Epithelial cell of proximal tubule (primary cell): ENCODE measurements at places on chromosomes 3 and 15. TPM values are rescaled to one million over a fixed set of nuclear protein-coding genes. Genes with fewer than 3 reads are reported as not detected.

MUC20 gene
- total RNA-seq = 9.3 and 11.7 TPM in 2 replicates

DNA sequence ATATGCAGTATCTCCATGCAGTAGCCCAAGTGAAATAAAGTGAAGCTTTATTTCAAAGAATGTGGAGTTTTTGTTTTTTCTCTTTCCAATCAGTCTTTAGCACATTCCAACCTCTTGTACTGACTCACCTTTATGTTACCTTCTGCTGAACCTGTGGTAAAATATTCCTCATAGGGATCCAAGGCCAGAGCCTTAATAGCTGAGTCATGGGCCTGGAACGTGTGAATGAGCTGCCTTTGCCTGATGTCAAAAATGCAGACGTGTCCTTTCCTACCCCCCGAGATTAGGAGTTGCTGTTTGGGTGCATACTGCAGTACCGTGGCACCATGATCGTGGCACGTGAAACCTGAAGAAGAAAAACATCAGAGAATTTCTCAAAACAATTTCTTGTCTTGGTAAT lies 108.5 kb downstream of the GLDN start:
- peak; percentile 31 for DNase-seq

FAM227B gene
- 3.2 and 6.6 TPM in 2 replicates for total RNA-seq

- DNase-seq = no peak
These were observed 24.9 kb upstream of the MYZAP start for GRCh38 chr15:57566834-57567233.

DNA sequence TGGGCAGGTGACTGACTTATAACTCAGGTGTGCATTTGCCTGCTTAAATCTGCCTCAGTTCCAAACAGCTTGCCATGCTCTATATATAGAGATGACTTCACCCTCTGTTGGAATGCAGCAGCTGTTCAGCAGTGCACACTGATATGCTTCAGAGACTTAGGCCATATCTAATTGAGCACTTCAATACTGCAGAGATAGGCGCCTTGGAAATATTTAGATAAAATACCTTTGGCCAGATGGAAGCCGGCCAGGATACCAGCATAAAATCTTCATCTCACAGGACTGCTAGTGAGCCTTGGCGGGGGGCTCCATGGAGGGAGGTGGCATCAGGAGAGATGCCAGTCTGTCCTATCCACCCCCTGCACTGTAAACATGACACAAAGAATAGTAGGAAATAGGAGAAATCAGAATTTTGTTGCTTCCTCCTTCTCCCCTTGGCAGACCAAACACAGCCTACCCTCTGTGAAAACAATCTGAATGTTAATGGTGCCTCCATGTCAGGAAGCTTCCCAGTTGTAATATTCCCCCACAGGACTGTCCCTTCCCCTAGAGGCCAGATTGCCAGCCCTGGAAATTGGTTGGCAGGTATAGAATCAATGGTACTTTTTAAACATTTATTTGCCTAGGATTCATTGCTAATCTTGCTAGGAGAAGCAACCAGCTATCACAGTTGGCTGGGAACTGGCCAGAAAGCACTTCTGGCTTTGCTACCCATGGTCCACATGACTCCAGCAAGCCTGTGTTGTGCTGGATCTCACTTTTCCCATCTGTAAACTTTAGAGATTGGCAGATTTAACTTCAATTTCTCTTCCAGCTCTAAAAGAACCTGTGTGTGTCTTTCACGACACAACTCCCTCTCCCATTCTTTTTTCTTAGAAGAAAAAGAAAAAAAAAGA lies 215.5 kb upstream of the KCNMB2 start:
- peak; percentile 68 for DNase-seq

- no peak for DNase-seq
These were observed 54.5 kb downstream of the ACAD9 start for GRCh38 chr3:128933922-128934253.

DNA sequence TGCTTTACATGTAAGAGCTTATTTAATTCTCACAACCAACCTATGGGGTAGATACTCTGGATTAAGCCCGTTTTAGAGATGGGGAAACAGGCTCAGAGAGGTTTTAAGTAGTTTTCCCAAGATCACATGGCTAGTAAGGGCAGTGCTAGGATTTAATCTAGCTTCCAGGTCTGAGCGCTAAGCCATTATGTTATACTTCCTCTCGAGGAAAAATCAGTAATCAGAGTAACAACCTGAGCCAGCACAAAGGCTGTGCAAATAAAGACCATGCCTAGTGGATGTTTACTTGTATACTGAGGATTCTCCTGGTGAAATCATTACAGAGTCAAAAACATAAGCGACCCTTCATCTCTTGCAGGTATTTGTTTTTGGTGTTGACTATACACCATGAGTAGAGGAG lies 9.0 kb downstream of the FSTL1 start:
- DNase-seq = no peak

DNA sequence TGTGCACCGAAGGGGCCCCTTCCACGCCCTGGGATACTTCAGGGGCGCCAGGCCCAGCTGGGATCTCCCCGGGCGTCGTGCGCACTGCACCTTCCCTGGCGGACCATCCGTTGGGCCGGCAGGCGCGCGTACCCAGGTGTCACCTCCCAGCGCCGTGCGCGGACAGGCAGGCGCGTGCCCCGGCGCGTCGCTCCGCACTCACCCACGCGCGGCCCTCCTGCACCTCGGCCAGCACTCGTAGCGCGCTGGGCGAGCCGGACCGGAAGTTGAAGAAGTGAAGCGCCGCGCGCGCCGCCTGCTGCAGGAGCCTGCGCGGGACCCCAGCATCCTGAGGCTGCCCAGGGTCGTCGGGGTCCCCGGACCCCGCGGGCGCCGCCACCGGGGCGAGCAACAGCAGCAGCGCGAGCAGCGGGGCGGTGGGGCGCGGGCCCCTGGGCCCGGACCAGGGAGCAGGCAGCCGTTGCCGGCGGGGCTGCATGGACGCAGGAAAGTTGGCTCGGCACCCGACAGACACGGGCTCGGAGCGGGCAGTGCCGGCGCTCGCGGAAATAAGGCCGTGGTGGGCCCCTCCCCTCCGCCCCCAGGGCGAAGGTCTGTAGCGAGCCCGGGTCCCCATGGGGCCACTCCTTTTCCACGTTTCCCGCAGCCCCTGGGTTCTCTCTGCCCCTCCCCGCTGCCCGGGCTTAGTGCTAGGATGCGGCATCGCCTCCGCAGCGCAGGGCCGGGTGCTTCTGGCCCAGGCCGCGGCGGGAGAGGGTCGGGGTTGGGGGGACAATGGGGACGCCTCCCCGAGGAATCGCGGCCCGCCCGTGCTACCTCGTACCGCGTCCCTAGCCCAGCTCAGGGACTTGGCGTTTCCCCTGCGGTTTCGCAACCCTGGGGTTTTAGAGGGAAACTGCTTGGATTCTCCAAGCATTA lies at the start of gene RARRES1:
RARRES1 (minus strand) TSS at position 520 of the 918 bp plus-strand sequence; CDS start at position 478, 42 bp downstream.
- no peak for DNase-seq

GRCh38 chr3:190617185-190617584 lies 103.3 kb downstream of the IL1RAP start:
- DNase-seq = peak; percentile 23

- DNase-seq = no peak
These were observed 684 bp downstream of the CAPN3 start for GRCh38 chr15:42359985-42360384.

DNA sequence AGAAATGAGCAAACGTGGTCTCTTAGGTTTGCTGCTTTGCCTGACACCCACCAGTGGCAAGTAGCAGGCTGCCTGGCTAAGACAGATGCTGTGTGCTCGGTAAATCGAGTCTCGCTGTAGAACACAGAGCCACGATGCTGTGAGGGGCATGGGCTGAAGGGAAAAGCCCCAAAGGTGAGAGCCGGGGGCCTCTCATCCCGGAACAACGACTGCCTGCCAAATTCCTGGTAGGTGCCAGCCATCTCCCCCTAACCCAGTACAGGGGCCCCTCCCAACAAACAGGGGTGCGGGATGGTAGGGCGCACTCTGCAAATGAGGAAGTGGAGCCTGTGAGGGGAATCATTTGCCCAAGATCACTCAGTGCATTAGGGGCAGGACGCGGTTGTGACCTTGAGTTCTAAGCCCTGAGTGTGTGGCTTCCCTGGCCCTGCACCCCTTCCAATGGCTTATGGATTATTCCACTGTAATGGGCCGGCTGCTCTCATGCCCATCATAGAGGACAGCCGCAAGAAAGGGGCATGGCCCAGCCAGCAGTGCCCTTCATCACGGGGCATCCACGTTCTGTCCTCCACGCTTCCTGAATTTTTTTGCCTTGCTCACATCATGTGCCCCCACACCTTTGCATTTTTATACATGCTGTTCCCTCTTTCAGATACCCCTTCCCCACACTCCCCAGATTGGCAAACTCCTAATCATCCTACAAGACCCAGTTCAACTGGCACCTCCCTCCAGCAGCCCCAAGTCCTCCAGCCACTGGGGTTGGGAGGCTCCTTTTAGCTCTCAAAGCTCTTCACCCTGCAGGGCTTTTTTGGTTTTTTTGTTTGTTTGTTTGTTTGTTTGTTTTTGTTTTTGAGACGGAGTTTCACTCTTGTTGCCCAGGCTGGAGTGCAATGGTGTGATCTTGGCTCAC lies 125.4 kb downstream of the NUP210 start:
- DNase-seq = no peak

- DNase-seq = peak; percentile 9
These were observed 390.7 kb downstream of the EFHB start for GRCh38 chr3:19543212-19543841.

- DNase-seq = no peak
These were observed 3.2 kb upstream of the GABRR3 start for GRCh38 chr3:98038286-98038685.

- DNase-seq = no peak
These were observed 17.3 kb downstream of the PXK start for GRCh38 chr3:58349792-58350626.

DNA sequence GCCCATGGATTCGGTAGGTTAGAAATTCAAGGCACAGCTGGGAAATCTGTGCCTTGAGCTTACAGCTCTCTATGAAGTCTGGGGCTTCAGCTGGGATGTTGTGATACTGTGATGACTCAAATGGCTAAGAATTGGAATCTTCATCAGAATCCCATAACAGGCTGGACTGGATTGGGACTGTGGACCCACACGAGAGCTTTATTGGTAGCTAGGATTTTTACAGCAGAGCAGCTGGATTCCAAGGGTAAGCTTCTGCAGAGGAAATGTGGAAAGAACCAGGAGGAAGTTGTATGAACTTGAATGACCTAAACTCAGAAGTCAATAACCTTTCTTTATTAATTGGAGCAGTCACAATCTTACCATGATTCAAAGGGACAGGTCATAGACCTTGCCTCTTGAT lies 1187.1 kb downstream of the ROBO1 start:
- DNase-seq = no peak

GRCh38 chr3:27542476-27542875 lies 58.3 kb upstream of the SLC4A7 start:
- DNase-seq = peak; percentile 82

- peak; percentile 23 for DNase-seq
These were observed 16.0 kb upstream of the EID1 start for GRCh38 chr15:48861813-48862431.

DISP2 gene
- total RNA-seq = 0.22 and 0.40 TPM in 2 replicates

GRCh38 chr15:47824147-47824546 lies 106.8 kb downstream of the SEMA6D start:
- no peak for DNase-seq

- DNase-seq = no peak
These were observed 1.3 kb downstream of the ADAMTS9 start for GRCh38 chr3:64686446-64686908.

- DNase-seq = peak; percentile 63
These were observed 2.4 kb upstream of the CFAP91 start for GRCh38 chr3:119700269-119700919.

ABHD17C gene
- total RNA-seq = 4.5 and 5.7 TPM in 2 replicates
